ENCODE measurements at places on chromosomes 2 and 18.
A peak's percentile ranks its signal among the peaks of the same experiment; 100 is the strongest.

DNA sequence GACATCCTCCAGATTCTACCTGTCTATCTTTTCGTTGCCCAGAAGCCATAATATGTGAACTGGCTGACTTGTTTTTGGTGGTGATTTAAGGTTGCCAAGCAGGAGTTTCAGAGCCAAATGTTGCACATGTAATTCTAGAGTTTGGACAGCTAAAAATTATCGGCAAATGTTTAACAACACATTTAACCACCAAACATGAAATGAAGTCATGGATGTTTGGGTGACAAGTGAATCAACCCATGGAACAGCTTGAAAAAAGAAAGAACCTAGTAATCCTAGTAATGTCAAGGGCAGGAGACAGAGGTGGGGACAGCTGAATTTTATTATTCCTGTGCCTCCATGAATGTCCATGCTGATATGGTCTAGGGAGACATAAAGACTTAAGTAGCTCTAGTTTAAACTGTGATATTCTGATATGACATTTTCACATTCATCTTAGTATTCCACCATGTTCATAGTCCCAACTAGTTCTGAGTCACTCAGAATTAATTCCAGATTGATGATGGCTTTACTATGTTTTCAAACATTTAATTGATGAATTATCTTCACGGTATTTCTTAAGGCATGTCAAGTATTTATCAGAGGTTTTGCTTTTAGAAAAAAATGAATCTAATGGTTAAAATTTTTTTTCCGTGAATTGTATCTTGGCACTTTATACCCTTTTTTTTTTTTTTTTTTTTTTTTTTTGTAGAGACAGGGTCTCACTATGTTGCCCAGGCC, 101.7 kb downstream of the SOCS6 start:
- no peak for DNase-seq

GRCh38 chr18:21912339-21913239, 172.0 kb downstream of the MIB1 start:
- no peak for DNase-seq

DNA sequence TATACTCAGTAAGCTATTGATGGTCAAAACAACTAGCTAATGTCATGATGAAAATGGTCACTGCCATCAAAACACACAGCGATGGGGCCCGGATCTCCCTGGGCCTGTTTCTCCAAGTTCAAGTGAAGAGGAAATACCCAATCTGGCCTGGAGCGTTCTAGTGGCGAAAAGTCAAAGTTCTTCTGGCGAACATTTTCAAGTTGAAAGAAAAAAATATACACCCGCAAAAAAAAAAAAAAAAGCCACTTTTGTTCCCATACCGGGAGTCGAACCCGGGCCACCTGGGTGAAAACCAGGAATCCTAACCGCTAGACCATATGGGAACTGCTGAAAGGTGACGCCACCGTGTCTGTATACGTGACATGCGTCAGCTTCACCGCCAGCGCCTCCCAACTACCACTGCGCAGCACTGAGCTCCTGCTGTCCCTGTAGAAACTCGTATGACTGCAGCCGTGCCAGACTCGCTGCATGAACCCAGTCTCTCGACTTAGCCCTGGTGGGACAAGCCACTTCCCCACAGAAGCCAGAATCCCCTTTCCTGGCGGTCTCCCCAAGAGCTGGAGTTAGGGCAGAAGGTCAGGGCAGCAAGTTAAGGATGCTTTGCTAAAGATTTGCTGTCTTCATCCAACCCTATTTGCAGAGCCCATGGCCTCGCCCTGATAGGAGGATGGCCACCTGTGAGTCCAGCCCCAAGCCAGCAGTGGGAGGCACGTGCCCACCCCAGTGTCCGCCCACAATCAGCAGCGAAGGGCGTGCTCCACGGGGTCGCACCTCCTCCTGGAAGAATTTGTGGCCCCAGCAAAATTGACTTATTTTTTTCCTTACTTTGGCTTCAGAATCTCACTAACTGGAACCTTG, 5.6 kb upstream of the IMP4 start:
- DNase-seq = no peak

GRCh38 chr2:71824436-71824835, 323.2 kb downstream of the CYP26B1 start:
- DNase-seq = peak; percentile 20

DNA sequence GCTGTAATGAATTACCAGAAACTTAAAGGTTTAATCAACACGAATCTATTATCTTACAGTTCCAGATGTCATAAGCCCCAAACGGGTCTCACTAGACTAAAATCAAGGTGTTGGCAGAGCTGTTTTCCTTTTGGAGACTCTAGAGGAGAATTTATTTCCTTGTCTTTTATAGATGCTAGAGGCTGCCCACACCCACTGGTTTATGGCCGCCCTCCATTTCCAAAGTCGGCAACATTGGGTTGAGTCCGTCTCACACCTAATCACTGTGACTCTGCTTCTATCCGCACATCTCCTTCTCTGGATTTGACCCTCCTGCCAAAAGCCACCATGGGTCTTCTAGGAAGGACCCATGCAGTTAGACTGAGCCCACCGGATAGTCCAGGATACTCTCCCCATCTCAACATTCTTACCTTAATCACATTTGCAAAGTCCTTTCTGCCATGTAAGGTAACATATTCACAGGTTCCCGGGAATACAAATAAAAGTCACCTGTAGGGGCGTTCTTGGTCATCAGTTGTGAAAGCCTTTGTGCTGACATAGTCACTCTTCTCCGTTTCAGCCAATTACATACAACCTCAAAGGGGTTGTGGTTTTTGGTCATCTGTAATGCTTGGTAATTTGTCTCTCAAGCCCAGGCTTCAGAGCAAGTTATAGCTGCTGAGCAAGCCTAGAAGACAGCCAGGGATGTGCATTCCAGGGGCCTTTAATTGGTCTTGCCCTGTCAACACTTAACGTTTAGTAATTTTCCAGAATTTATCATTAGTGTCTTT, 179.4 kb downstream of the ANTXR1 start:
- no peak for DNase-seq

- no peak for DNase-seq
Measured at GRCh38 chr2:197241596-197241995, 69.0 kb downstream of the ANKRD44 start.

GRCh38 chr2:115071534-115071933, 629.1 kb downstream of the DPP10 start:
- DNase-seq = no peak

GRCh38 chr2:60297296-60298005, 256.0 kb downstream of the BCL11A start:
- no peak for DNase-seq

DNA sequence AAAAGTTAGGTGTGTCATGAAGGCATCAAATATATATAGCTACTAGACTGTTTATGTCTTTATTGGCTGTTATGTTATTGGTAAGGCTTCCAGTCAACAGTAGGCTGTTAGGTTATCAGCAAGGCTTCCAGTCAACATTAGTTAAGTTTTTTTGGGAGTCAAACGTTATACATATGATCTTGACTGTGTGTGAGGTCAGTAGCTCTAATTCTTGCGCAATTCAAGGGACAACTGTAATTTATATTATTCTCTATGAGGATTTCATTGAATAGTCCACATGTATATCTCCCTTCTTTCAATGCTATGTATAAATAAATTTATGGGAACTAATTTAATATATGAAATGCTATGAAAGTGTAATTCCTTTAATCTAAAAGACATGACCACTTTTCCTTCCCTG, 757.5 kb upstream of the TMEFF2 start:
- no peak for DNase-seq

DNA sequence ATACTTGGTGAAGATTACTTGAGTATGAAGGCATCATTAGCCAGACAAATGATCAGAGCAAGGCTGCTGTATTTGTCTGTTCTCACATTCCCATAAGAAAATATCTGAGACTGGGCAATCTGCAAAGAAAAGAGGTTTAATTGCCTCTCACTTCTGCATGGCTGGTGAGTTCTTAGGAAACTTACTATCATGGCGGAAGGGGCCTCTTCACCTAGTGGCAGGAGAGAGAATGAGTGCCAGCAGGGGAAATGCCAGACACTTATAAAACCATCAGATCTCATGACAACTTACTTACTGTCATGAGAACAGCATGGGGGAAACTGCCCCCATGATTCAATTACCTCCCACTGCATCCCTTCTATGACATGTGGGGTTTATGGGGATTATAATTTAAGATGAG, 452.3 kb downstream of the GALR1 start:
- DNase-seq = no peak

DNA sequence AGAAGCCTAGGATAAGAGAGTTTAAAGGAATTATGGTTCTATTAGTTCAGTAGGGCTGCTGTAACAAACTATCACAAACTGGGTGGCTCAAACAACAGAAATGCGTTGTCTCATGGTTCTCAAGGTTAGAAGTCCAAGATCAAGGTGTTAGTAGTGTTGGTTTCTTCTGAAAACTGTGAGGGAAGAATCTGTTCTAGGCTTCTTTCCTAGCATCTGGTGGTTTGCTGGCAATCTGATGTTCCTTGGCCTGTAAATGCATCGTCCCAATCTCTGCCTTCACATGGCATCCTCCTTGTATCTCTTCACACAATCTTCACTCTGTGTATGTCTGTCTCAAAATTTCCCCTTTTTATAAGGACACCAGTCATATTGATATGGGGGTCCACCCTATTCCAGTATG, 76.3 kb downstream of the MDH1 start:
- DNase-seq = no peak

- DNase-seq = no peak
Measured at GRCh38 chr18:44946529-44947113, 265.9 kb downstream of the SETBP1 start.

DNA sequence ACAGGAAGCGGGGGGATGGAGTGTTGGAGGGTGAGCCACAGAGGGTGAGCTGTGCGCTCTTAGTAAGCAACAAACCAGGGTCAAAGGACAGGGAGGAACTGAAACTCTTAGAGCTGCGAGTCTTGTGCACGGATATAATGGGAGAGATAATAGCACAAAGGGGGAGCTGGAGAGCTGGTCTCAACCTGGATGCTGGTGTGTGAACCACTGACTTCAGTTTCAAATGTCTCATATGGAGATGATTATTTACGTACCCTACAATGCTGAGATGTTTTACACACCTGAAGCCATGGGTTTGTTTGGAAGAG, 35.9 kb downstream of the PTGR3 start:
- no peak for DNase-seq

DNA sequence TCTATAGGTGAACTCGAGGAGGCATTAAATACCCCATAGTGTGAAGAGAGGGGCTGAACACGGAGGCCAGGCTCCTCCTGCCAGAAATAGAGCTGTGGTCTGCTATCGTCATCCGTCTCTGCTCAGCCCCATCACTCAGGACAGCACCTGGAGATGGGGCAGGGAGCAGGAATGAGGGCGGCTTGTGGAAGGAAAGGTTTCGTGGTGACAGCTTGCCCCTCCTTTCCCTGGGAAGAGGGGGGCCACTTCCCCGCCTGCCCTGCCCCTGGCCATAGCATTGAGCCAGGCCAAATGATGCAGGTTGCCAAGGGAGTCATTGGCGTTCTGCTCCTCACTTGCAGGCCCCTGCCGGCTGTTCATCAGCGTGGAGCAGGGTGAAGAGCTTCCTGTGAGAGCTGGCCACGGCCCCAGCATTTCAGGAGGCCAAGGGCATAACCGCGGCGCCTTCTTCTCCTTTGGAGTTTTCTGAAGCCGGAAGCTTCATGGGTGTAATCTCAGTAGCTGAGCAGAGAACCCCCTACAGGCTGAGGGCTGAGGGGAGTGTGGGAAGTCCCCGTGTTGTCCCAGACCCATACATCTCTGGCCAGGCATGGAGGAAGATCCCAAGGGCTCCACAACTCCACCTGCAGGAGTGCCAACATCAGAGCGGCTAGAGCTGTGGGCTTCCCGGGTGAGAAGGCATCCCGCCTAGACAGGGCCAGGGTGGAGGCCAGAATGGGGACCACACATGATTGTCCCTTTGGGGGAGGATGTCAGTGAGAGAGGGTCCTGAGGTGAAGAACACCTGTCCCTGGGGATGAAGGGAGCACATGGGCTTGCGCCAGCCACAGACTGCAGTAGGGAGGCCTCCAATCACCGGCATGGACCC, 112.5 kb upstream of the GLI2 start:
- no peak for DNase-seq

DNA sequence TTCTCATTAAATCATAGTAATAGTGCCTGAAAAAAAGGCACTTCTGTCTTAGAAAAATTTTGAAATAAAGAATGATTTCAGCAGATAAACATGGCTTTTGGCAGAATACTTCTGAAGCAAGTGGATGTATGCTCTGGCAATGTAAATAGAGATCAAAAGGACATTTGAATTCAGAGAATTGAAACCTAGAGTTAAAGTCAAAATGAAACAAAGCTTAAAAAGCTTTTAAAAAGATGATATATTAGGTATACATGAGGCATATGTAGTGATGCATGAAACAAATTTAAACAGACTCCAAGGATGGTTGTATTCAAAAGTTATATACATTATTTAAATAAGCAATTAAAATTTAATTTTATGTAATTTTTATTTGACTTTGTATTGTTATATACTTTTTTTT, 1344.5 kb upstream of the TMEFF2 start:
- DNase-seq = no peak

DNA sequence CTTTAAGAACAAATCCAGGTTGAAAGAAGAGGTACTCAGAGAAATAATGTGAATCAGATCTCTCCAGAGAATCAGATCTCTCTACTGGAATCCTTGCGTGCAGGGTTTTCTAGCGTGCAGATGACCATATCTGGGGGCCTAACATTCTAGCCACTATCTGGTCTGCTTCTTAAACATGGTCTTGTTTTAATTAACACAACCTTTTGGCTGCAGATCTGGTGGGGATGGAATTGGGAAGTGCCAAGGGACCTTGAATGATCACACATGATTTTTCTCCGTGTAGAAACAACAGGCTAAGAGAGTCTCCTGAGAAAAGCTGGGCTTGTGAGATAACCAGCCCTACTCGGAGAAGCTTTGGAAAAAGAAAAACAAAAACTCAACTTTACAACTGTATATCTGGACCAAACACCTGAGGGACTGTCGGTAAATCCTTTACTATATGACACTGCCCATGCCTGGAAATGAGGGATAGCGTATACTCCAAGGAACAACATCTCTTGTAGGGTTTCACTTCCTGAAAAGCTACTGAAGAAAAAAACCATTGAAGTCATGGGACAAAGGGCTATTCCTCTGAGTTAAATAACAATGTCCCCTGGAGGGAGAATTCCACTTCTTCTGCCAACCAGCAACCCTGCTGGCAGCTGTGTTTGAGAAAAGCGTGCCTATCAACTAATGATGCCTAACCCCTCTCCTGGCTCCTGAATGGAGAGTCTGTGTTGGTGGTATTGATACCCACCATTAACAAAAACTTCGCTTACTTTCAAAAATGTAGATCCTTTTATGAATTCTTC, 171.0 kb upstream of the REV1 start:
- DNase-seq = no peak

DNA sequence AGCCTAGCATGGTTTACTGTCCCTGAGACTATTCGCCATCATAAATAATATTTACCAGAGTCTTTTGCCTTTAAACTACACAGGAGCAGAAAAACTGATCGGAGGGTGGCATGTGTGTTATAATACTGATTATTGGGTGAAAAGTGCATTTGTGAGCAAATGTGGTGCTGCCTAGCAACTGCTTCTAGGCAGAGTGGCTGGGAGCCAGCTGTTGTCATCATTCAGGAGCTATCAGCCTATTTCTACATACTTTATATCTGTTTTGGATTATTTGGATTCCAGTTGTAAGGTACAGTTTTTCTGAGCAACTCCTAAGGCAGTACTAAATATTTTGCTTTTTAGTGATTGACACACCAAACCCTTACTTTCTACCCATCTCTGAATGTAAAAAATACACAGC, 75.0 kb upstream of the MSTN start:
- no peak for DNase-seq
